ENCODE measurements at places on chromosomes 5 and 9.

GRCh38 chr5:67815455-67816391 is 399.8 kb upstream of the PIK3R1 start:
- DNase-seq: no peak

GRCh38 chr9:104658496-104659195 is 35.7 kb upstream of the OR13D1 start:
- DNase-seq: no peak

DNA sequence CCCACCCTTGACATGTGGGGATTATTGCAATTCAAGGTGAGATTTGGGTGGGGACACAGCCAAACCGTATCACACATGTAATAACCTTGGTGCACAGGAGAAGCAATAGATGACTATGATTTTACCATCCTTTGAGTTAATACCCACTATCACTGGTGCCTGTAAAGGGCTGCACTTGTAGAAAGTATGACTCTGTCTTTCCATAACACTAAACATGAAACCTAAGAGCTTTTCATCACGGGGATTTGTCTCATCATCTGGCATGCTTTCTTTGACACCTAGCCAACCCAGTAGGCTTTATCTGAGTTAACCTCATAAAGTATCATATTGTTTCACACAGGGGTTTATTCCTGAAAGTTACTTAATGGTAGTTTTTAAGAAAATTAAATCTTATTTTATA is 188.9 kb upstream of the TNC start:
- no peak for DNase-seq

DNA sequence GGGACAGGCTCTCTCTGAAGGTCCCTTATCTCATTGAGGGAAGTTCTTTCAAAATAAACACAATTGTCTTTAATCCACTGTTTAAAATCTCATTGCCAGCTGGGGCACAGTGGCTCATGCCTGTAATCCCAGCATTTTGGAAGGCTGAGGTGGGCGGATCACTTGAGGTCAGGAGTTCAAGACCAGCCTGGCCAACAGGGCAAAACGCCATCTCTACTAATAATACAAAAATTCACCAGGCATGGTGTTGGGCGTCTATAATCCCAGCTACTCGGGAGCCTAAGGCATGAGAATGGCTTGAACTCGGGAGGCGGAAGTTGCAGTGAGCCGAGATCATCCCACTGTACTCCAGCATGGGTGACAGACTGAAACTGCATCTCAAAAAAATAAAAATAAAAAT is 8.3 kb upstream of the NDFIP1 start:
- no peak for DNase-seq

GRCh38 chr9:121449786-121450185 is 49.9 kb downstream of the GGTA1 start:
- DNase-seq: no peak

DNA sequence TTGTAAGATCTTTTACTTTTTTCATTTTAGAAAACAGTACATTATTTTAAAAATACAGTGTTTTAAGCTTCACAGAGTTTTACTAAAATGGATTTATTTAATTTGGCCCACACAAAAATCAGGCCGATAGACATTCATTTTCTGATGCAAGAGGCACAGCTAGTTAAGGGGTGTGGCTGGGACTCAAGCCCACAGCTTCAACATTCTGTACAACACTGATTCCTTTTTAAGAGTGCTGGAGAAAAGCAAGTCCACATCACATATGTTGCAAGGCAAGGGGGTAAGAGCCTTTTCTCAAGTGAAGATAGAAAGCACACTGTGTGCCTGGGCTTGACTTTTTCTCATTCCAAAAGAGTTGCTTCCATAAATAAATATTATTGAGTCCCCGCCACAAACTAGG is 195.9 kb downstream of the RFK start:
- DNase-seq: no peak

DNA sequence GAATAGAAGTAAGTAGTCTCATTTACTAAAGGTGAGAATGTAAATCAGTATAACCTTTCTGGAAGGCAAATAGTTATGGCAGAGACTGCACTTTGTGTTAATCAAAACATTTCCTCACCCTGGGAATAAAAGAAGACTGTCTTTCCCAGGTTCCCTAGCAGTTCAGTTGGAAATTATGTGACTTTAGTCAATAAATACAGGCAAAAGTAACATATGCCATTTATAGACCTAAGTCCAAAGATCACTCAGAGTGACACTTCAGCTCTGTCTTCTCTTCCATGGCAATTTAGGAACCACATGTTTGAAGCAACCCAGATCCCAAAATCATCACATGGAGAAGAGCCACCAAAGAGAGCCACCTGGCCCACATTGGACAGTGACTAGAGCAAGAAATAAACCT is 160.7 kb upstream of the SV2C start:
- DNase-seq: no peak

GRCh38 chr5:142748568-142749249 is 21.5 kb upstream of the ARHGAP26 start:
- DNase-seq: no peak

GRCh38 chr5:179265514-179266290 is 79.6 kb downstream of the ADAMTS2 start:
- peak; percentile 83 for DNase-seq

DNA sequence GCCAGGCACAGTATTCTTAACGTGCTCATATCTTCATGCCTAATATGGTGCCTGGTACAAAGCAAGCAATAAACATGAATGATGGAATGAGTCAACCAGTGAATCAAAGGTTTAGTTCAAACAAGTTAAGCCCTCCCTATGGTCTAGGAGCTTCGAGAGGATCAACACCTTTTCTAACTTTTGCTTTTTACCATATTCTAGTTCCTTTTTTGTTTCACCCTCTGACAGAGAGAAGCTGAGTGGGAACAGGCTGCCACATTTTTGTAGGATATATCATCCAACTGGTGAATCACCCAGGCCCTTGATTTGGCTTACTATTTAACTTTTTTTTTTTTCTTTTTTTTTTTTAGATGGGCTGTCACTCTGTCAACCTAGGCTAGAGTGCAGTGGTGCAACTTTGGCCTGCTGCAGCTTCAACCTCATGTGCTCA is 39.3 kb upstream of the TNC start:
- no peak for DNase-seq

DNA sequence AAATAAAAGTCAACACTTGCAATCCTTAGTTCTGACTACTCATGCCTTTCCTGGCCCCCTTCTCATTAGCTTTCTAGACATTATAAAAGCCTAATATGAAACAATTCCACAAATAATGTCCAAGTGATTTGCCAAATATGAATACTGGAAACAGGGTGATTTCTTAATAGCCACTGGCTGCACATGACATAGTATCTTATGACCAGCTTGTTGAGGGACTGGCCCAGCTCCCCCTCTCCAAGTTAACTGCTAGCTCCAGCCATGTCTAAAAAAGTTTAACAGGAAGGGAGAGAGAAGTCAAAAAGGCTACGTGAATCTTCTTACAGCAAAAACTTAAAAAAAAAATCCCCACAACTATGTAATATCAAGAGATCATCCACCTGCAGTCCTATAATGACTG is 1.5 kb downstream of the CERT1 start:
- DNase-seq: no peak

DNA sequence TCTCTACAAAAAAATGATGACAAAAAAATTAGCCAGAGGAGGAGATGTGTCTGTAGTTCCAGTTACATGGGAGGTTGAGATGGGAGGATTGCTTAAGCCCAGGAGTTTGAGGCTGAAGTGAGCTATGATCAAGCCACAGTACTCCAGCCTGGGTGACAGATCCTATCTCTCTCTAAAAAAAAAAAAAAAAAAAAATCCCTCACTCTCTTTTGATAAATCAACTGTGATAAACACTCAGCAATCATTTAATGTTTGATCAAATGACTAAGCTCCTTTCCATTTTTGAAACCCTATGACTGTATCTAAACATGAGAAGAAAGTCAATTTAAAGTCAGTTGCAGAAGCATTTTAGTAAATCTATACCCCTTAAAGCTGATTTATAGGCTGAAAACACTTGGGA is 112.1 kb upstream of the IL6ST start:
- no peak for DNase-seq

DNA sequence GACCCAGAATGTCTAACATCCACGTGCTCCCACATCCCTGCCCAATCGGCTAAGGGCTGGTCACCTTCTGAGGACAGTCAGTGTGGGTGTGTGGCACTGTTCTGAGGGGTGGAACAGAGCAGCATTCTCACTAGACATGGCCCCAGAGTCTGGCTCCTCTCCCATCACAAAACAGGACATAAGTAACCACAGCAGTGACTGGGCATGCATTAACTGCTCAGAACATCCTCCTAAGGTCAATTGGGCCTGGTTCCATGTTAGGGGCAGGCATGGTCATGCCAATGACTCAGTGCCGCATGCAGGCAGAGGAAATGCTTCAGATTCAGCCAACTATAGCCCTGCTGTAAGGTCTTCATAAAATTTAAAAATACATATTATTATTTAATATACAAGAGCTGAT is 12.9 kb downstream of the MACROH2A1 start:
- no peak for DNase-seq

DNA sequence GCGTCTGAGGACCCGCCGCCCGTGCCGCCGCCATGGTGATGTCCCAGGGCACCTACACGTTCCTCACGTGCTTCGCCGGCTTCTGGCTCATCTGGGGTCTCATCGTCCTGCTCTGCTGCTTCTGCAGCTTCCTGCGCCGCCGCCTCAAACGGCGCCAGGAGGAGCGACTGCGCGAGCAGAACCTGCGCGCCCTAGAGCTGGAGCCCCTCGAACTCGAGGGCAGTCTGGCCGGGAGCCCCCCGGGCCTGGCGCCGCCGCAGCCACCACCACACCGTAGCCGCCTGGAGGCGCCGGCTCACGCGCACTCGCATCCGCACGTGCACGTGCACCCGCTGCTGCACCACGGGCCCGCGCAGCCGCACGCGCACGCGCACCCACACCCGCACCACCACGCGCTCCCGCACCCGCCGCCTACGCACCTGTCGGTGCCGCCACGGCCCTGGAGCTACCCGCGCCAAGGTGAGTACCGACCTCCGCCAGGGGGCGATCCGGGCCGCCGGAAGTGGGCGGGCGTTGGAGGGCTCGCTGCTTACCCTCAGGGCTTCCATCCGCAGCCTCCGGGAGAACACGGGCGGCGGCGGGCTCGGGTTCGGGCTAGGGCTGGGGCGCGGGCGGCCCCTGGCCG is 8.5 kb downstream of the PRR7 start:
- no peak for DNase-seq

- DNase-seq: no peak
Measured at GRCh38 chr9:89528131-89528530, 30.2 kb upstream of the SEMA4D start.

DNA sequence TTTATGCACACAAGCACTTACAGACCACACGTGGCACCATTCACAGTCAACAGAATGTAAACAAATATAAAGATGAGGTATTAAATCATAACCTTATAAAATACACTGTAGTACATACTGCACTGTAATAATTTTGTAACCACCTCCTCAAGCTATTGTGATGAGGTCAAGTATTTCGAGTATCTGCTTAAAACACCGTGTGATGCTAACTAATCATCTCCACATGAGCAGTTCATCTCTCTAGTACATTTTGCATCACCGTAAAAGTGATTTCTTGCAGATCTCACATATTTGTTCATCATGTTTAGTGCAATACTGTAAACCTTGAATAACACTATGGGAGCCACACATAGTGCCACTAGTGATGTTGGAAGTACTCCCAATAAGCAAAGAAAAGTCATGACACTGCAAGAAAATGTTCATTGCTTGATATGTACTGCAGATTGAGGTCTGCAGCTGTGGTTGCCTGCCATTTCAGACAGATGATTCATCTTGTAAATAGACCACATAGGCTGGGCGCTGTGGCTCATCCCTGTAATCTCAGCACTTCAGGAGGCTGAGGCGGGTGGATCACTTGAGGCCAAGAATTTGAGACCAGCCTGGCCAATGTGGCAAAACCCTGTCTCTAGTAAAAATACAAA is 44.3 kb downstream of the FOXB2 start:
- DNase-seq: peak; percentile 15

DNA sequence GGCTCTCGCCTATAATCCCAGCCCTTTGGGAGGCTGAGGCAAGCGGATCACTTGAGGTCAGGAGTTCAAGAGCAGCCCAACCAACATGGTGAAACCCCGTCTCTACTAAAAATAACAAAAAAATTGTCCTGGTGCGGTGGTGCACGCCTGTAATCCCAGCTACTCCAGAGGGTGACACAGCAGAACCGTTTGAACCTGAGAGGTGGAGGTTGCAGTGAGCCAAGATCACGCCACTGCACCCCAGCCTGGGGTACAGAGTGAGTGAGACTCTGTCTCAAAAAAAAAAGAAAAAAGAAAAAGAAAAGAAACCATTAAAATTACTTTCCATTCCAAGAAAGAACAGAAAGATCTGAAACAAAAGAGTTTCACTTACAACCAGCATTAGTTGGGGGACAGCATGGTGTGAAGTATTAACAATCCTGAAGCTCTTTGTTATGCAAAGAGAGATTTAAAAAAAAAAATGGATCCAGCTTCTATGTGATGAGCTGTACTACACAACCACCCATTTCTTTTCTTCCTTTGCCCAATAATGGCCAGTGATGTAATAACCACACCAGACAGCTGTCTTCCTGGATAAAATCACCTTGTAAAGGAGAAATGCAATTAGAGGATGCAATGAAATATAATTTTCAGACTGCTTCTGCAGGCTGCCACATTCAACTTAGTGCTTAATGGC is 76.9 kb downstream of the MED27 start:
- DNase-seq: no peak

DNA sequence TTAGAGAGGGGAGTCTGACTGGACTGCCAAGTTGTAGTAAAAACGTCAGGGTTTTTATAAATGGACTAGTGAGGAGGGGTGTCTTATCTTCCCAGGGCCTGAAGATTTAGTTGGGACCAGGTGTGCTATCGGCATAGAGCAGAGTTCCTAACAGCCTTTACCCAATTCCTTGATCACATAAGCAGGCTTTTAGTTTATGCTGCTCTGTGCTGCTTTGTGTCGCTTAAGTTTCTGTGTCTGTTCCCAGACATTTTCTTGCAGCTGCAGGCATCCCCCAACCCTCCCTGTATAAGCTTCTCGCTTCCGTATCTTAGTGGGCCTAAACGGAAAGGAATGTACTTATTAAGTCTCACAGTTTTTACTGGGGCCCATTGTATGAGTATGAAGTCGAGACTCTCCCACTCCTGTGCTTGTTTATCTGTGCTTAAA is 2.6 kb upstream of the SMC5 start:
- DNase-seq: no peak

GRCh38 chr5:38556088-38556598 is 303 bp downstream of the LIFR start:
- no peak for DNase-seq

DNA sequence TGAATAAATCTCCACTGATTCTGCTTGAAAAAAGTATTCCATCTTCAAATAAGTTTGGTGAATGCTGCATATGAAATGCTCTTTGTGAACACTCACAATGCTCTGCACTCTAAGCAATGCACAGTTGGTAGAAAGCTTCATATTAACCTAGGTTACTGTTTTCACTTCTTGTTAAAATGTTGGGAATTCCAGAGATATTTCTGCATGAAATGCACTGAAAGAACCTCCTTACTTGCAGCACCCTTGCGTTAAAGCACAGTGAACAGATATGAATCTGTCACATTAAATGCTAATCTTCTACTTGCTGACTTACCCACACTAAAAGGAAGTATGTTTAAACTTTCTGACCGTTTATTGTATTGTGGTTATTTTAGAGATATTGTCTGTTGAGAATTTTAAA is 584.1 kb upstream of the NUDT12 start:
- DNase-seq: no peak
